ENCODE measurements at places on chromosomes 3 and 15.

DNA sequence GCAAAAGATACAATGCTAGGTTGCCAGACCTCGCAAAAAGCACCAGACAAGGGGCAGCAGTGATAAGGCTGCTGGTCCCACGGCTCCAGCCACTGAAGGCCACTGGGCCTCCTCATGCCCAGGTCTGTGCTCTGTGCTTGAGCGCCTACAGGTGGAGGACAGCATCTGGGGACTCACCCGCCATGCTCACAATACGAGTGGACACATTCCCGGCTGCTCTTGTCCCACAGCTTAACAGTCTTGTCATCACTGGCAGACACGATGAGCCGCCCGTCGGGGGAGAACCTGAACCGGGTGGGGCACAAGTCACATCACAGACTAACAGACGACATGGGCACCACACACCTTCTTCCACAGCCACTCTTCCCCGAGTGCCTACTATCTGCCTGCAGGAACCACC lies 7.4 kb downstream of the POC1A start:
- no peak for DNase-seq

- no peak for DNase-seq
These were observed 50.9 kb upstream of the SPRED1 start for GRCh38 chr15:38201714-38202113.

GRCh38 chr3:194537732-194538247 lies 51.0 kb upstream of the ATP13A3 start:
- DNase-seq: no peak

- no peak for DNase-seq
These were observed 363.0 kb upstream of the IL12A start for GRCh38 chr3:159625594-159625993.

- DNase-seq: no peak
These were observed 9.5 kb upstream of the ROPN1B start for GRCh38 chr3:125959317-125960065.

GRCh38 chr3:41053220-41053619 lies 146.1 kb upstream of the CTNNB1 start:
- DNase-seq: no peak

- DNase-seq: no peak
These were observed 11.4 kb upstream of the PRSS50 start for GRCh38 chr3:46729038-46729437.

DNA sequence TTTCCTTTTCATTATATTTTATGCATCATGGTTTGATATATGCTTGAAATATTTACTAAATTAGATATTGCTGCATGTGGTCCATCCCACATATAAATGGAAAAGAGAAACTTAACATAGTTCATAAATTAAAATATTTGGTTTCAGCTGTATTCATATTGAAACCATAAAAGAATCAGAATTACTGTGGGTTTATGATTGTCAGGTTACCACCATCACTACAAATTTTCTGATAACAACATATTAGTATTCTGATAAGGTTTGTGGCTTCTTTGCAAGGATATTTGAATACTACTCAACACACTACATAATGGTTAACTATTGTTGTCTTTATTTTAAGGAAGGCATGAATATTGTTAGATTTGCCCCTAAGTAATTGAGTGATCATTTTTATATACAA lies 235.5 kb downstream of the UBE2E2 start:
- DNase-seq: no peak

DNA sequence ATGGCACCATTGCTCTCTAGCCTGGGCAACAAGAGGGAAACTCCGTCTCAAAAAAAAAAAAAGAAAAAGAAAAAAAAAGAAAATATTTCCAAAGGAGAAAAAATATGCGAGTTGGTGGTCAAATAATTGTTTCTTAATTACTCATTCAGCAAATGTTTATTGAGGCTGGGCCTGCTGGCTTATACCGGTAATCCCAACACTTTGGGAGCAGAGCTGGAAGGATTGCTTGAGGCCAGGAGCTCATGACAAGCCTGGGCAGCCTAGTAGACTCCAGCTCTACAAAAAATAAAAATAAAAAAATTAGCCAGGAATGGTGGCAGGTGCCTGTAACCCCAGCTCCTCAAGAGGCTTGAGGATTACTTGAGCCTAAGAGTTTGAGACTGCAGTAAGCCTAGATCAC lies 4.1 kb downstream of the KNL1 start:
- no peak for DNase-seq

- no peak for DNase-seq
These were observed 49.7 kb upstream of the MYZAP start for GRCh38 chr15:57541805-57542504.

DNA sequence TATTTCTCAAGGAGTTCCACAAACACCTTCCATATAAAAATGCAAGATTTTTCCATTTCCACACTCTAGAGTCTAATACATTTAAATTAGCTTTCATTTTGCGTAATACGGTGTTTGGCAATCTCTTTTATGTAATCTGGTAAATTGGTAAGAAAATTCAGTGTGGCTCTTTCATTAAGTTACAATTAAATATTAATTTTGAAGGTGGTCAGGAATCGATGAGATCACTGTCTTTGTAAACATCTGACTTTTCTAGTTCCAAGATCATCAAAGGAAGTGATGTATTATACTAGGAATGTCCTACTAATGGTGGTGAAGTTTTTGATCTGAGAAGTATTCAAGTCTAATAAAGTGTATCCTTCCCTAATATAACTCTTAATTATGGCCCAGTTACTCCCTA lies 1.1 kb upstream of the UTS2B start:
- no peak for DNase-seq

DNA sequence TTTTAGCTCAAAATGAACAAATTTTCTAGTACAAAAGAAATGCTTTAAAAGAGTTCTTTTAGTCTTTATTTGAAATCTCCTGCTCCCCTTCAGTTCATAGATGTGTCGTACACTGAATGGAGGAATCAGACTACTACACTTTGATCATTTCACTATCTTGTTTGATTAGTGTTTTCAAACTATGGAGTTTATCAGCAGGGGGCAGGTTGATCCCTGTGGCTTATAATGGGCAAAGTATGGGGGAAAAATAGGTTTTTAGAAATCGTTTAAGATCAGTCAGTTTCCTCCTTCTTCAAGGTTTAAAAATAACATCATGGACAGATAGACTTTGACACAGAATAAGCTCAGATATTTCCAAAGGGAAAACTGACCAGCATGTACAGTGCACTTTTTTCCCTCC lies 701.7 kb downstream of the CADM2 start:
- DNase-seq: no peak

DNA sequence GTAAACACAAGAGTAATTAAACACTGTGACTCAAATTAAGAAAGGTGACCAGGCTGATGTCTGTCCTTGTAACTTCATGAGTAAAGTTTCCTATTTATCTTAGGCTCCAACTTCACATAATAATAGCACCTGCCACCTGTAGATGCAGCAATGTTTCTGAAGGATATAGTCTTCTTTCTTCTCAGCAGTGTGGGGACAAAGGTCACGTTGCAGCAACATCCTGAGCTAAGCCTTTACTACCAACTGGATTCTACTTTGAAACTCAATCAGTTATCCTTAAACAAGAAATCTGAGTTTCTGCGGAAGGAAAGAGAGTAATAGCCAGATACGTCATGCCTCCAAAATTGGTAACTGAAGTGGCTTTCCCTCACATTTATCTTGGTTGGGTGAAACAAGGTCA lies 253.1 kb downstream of the RBMS3 start:
- no peak for DNase-seq

DNA sequence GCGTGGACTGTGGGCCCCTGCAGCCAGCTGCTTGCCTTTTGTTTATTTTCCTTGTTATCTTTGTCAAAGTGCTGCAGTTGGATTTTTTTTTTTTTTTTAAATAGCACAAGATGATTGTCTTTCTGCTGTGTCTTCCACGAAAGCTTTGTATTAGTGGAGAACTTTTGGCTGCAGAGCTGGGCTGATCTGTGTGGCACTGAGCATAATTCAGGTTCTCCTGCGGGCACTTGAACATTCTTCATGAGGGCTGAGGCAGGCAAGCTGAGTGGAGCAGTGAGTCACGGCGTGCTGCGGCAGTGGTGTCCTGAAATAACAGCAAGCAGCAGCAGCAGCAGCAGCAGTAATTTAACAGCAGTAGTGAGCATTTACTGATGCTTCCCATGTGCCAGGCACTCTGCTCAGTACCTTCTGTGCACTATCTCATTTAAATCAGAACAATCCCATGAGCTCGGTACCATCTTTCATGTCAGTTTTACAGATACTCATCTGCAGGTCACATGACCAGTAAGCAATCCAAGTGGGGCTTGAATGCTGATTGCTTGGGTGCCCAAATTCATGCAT lies 45.8 kb downstream of the MITF start:
- DNase-seq: no peak

- DNase-seq: no peak
These were observed 251.7 kb upstream of the GOLGA6L4 start for GRCh38 chr15:83983634-83984458.

DNA sequence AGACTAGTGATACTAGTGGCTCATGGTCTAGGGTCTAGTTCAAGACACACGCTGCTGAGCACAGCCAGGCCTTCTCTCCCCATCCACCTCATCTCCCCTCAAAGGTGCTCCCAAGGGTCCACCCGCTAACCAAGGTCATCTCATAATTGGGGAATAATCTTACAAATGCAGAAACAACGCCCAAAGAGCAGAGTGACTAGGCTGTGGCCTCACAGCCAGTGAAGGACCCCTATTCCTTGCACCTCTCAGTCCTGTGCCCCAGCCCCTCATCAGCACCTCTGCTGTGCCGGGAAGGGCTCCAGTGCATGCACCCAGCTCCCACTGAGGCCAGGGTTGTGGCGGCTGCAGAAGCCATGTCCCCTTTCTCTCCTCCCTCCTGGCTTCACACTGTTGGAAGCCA lies 286.9 kb downstream of the UACA start:
- DNase-seq: no peak

- DNase-seq: no peak
These were observed 8.0 kb upstream of the SEMA4B start for GRCh38 chr15:90192961-90193786.

GRCh38 chr3:33831053-33831452 lies 32.6 kb downstream of the PDCD6IP start:
- no peak for DNase-seq

GRCh38 chr15:78206326-78207109 lies 27.8 kb downstream of the ACSBG1 start:
- DNase-seq: no peak

- DNase-seq: no peak
These were observed 111.7 kb downstream of the CHSY1 start for GRCh38 chr15:101139986-101140696.

- DNase-seq: no peak
These were observed 823.0 kb upstream of the NECTIN3 start for GRCh38 chr3:110248666-110249065.

DNA sequence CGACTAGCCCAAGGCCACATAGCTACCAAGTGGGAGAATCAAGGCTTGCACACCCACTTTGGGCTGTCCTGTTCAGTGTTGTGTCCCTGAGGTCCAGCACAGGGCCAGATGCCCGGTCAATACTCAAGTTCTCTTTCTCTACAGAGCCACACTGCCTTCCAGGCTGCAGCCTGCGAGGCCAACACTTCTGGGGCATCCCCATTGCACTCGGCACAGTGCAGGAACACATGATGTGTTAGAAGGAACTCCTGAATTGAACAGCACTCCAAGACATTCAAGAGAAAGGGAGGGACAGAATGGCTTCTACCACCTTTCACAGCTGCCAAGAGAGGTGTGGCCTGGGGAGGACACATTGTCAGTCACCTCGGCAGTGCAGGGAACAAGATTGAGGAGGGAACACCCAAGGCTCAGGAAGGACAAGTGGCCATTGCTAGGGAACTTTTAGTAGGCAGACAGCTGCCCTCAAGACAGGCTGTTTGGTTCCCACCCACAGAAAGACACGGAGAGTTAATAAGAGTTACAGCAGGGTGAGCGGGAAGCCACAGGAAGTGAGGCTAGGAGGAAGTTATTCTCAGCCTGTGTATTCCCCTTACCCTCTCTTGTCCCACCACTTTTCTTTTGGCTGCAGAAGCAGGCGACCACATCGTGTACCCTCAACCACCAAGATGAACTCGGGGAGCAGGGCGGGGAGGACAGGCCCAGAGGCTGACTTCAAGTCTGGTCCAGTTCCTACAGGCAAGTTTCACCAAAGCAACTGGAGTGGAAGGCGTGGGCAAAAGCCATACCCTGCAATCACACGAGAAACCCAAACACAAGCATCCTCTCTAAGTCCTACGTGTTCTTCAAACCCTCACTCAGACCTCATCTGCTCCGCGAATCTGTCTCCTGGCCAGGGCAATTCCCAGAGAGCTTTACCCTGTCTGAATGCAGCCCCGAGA lies 69.4 kb downstream of the SRGAP3 start:
- no peak for DNase-seq

GRCh38 chr3:153852355-153852754 lies 268.8 kb upstream of the ARHGEF26 start:
- DNase-seq: no peak

GRCh38 chr15:42876224-42876623 lies 44.4 kb downstream of the TTBK2 start:
- no peak for DNase-seq

DNA sequence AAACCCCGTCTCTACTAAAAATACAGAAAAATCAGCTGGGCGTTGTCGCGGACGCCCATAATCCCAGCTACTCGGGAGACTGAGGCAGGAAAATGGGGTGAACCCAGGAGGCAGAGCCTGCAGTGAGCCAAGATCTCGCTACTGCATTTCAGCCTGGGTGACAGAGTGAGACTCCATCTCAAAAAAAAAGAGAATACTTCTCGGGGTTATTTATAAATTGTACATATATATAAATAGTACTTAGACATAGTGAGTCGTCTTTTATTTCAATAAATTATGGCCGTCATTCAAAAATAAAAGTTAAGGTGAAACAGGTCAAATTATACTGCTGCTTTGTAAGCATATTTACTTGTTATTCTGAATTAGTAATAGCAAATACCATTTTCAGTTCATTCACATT lies 12.1 kb upstream of the EBLN2 start:
- no peak for DNase-seq

DNA sequence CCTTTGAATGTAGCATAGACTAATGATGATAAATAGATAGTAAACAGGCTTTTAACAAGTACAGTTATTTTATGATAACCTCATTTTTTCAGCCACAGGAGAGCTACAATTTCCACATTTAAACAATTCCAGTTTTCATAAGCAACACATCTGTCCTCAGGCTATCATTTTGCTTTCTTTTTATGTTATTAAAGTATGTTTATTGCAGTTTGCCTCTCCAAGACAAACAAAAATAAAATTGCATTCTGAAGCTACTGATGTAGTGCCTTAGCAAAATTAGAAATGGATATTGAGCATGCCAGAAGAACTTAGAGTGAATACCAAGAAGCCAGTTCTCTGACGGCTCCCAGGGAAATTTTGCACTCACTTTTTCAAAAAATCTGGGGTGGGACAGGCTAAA lies 140.6 kb upstream of the ABHD17C start:
- DNase-seq: no peak

- DNase-seq: no peak
These were observed 21.9 kb upstream of the SEMA3F start for GRCh38 chr3:50133283-50133615.

GRCh38 chr15:74790080-74790916 lies 8.4 kb downstream of the CSK start:
- DNase-seq: no peak

DNA sequence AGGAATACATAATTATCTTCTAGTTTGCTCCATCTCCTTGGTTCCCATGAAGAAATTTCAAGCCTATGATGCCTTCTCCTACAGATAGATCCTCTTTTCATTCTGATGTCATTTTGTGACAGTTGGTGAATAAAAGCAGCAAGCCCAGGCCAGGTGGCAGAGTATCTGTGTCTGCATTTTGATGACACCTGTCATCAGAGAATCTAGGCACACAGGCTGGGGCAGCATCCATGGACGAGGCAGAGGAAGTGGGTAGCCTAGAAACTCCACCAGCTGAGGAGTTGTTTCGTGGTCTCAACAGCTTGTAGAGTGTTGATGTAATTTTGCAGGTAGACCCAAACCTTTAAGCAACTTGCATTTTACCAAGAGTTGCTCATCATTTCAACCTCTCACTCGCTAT lies 269.8 kb downstream of the FEZF2 start:
- DNase-seq: no peak

Data from stimulated activated CD4-positive, alpha-beta T cell treated with anti-CD3 and anti-CD28 coated beads, TNF-alpha, amount 100 ng/mL, for 4 hours (primary cell).